ENCODE measurements at places on chromosomes 3 and 15.

DNA sequence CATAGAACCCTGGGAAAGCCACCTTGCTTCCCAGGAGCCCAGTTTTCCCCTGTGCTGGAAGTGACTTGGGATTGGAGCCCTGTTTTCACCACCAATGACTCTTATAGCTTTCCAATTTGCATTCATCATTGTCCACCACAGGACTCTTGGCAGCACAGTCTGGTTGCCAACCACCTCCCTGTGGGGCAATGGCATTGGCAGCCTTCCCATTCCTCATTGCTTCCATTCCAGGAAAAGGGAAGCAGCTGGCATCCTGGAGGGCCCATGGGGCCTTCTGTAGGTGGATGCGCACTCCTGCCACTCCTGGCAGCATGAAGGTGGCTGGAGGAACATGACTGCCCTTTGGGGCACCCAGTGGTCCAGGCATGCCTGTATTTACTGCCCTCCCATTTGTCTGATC, 57.7 kb downstream of the FEM1B start:
- DNase-seq: peak; percentile 45

GRCh38 chr15:88841236-88841635, 38.0 kb downstream of the ACAN start:
- peak; percentile 86 for DNase-seq

DNA sequence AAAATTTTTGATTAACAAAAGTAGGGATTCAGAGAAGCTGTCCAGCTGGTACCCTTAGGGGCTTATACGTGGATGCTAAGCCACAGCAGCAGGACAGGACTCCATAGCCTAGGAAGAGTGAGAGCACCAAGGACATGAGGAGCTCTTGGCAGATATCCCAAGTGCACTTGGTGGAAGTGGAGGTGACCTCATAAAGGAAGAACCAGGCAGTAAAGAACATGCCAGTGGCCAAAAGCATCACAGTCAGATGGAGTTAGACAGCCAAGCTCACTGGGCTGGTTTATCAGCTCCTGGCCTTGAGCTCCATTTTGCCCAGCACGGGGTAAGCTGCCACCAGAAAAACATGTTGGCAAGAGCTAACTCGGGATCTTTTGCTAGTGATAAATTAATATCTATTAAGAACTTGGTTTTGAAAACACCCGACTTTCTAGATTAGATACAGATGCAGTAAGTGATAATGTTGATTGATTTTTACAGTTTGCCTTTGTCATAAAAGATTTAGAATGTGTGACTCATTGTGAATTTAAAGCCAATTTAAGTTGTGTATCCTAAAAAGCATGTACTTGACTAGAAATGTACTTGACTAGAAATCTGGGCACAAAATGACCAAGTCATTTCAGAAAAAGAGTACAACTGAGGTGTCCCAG, 108.0 kb downstream of the CMSS1 start:
- DNase-seq: peak; percentile 78

DNA sequence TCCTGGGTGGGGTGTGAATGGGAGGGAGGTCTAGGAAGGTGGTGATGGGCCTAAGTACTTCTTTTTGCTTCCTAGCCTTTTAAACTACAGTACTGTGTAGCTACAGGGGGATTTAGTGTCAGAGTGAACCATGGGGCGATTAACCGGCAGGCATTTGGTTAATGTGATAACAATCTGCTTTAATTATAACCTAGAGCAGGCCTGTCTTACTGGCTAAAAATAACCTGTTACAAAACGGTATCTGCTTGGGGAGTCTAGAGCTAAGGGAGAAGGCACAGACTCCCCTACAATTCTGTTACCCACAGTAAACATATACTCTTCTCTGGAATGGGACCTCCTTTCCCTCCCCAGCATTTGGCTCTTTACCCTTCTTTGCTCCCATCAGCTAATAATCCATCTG, 85.4 kb downstream of the RBPMS2 start:
- no peak for DNase-seq

DNA sequence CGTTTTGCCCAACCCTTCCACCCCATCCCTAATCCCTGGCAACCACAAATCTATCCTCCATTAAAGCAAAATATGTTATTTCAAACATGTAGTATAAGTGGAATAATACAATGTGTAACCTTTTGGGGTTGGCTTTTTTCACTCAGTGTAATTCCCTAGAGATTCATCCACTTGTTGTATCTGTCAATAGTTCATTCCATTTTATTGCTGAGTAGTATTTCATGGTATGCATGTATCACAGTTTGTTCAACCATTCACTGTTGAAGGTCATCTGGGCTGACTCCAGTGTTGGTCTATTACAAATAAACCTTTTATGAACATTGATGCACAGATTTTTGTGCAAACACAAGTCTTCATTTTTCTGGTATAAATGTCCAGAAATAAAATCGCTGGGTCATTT, 38.8 kb downstream of the BSN start:
- peak; percentile 50 for DNase-seq

DNA sequence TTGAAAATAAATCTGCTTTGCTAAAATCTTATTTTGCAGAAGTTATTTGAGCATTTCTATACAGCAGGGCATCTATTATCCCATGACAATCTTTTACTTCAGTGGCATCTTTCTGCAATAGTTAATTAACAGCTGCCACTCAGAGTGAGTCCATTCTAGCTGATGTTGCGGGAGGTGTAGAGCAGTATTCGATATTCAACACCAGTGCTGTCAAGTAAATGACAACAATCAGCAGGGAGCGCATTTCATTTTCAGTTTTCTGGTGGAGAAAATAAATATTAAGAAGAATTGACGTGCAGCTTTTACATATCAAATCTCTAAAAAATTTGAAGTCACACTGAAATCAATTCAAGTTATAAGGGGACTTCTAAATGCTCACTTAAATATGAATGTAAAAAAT, 286.2 kb downstream of the CTNNB1 start:
- DNase-seq: no peak

DNA sequence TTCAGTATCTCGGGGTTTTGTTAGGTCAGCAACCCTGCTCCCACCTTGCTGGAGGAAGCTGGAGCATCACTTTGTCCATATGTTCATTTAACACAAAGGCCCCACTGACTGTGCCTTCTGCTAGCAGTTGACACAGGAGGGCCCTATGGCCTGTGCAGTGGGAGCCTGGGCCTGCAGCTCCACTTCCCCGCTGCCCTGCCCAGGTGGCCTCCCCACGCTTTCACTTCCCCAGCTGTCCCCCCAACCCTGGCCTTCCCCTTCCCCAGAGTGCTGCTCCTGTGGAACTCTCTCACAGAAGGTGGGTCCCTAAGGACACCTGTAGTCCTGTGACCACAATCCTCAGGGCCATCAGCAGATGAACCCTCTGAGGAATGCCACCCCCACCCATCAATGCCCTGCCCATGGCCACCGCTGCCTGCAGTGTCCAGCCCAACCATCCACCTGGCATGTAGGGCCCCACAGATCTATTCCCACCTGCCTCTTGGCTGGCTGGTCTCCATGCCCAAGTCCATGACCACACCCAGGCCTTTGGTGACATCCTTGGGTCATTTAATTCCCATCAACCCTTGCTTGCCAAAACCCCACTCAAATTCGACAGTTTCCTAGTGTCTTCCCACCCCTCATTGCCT, 13.5 kb downstream of the TBC1D21 start:
- DNase-seq: no peak

DNA sequence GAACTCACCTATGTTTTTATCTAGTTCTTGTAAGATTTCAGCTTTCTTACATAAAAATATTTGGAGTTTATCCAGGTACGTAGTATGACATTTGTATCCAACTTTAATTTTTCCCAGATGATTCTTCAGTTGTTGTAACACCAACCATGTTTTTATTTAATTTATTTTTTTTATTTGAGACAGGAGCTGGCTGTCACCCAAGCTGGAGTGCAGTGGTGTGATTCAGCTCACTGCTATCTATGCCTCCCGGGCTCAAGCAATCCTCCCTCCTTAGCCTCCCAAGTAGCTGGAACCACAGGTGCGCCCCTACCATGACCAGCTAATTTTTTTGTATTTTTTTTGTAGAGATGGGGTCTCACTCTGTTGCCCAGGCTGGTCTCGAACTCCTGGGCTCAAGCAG, 6.6 kb downstream of the XYLB start:
- peak; percentile 61 for DNase-seq

GRCh38 chr3:49023775-49024174, 1.9 kb downstream of the NDUFAF3 start:
- DNase-seq: no peak

DNA sequence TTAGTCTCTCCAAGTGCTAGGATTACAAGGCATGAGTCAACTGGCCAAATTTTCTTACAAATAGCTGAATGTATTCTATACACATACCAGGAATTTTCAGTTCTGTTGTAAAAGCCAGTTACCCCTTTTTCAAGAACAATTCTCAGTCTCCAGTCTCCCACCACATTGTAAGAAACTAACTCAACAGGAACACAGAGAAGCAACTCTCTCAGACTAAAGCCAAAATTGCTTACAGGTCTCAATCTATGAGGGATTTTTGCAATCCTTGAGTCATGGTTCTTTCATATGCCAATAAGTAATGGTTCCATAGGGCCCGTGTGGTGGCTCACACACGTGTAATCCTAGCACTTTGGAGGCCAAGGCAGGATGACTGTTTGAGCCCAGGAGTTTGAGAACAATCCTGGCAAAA, 8.5 kb downstream of the IP6K2 start:
- peak; percentile 49 for DNase-seq

DNA sequence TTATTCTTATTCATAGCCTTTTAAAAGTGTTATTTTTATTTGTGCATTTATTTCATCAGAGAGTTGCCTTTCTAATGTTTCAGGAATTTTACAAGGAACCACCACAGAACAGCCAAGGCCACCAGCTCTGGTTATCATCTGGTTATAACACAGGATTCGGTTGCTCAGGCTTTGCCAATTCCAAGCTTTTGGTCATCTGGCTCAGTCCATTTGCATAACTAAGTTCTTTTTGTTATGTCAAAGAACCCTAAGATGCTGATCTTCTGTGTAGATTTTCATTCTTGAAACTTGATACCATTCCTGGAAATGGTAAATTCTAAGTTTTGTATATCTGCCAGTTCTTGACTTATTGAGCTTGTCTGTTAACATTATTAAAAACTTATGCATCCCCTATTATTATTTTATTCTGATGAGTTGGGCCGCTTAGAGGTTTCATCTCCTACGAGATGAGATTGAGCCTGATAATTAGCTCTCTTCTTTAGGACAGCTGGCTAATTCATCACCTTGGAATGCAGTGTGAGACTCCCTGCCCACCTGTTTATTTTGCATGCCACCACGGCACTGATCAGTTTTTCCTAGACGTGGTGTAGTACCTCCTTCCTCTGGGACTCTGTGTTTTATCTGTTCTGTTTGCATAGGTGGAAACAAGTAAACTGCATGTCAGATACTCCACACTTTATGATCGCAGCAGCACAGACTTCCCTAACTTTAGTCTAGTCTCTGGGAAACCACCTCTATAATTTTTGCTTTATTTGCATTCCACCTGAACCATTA, 264.8 kb downstream of the SLCO3A1 start:
- DNase-seq: no peak

GRCh38 chr3:70546679-70547078, 234.2 kb upstream of the MDFIC2 start:
- DNase-seq: no peak

- DNase-seq: peak; percentile 91
Observed at GRCh38 chr15:40754883-40755811, at the start of gene RMDN3. Gene RMDN3 (minus strand): TSS chr15:40755254. CDS start chr15:40754783, 471 bp downstream.

DNA sequence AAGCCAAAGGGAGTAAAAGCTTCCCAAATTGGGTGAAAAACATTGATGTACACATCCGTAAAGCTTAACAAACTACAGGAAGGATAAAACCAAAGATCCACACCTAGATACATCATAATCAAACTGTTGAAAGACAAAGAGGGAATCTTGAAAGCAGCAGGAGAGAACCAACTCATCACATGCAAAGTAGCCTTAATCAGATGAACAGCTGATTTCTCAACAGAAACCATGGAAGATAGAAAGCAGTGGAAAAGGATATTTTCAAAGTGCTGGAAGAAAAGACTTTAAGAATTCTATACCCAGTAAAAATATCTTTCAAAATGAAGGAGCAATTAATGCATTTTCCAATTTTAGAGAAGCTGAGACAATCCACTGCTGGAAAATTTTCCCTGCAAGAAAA, 36.8 kb downstream of the CHRNA7 start:
- no peak for DNase-seq

GRCh38 chr15:81865850-81866537, 179.8 kb downstream of the MEX3B start:
- no peak for DNase-seq

DNA sequence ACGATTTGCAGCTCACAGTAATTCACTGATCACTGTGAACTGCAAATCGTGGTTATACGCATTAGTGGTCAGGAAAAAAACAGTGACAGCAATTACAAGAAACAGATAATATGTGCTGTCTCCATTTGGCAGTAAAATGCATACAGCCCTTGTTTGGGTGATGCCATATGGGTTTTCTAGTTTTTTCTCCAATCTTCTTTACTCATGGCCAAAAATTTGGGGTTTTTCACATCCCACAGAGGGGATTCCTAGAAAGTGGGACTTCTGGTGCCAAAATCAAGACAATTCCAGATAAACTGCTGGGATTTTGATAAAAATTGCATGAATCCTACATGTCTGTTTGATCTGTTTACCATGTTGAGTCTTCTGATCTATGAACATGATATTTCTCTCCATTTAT, 15.6 kb downstream of the NDN start:
- DNase-seq: no peak

GRCh38 chr3:98801043-98801747, 38.1 kb downstream of the ST3GAL6 start:
- no peak for DNase-seq

Data from fibroblast of skin of back (primary cell).